ENCODE measurements at places on chromosomes 6 and 20.

DNA sequence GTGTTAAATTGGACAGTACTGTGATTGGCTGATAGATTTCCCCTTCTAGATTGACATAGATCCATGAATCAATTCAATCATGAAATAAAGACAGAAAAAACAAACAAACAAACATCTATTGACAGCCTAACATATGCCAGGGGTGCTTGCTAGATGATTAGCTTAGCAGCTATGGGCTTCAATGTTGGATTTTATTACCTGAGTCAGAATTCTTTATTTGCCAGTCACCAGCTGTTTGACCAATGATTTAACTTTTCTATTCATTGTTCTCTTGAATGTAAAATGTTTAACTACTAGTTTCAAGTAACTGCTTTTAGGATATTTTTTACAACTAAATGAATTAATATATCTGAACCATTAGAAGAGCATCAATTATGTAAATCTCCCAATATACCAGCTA lies 901.3 kb upstream of the CITED2 start:
- DNase-seq, result no peak

- DNase-seq, result no peak
Observed at GRCh38 chr20:60268491-60268890, 310.3 kb downstream of the CDH26 start.

DNA sequence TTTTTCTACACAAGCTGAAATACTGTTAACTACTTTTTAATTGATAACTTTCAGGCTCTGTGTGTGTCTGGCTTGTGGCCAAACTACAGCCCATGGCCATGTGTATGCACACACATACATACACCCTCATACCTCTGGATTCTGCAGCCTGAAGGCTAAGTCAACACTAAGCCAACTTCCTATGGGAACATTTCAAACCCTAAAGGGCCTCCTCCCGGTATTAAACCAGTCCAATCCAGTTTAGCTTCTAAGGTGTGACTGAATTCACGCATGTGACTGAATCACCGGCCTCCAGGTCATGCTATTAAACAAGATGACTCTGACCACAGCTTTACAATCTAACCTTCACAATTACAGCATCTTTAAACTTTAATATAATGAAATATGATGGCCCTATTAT lies 20.7 kb upstream of the DST start:
- no peak for DNase-seq

DNA sequence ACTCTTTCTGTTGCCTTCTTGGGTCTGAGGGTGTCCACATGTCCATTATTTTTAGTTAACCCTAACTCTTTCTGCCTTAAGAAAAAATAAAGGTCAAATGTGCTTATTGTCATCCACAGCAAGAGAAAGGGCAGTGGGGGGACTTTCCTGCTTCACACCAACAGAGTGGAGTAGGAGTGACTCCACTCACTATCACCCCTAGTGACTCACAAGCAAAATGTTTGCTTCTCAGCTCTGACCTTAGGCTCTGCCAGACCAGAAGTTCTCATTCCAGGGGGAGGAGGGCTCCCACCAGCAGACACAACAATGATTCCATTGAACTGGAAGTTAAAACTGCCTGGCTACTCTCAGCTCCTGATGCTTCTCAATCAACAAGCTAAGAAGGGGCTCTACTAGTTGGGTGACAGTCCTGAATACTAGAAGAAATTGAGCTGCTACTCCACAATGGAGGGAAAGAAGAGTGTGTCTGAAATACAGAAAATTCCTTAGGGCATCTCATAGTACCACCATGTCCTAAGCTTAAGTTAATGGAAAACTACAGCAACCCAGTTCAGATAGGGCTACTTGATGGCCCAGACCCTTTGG lies 83.9 kb upstream of the AFDN start:
- no peak for DNase-seq

DNA sequence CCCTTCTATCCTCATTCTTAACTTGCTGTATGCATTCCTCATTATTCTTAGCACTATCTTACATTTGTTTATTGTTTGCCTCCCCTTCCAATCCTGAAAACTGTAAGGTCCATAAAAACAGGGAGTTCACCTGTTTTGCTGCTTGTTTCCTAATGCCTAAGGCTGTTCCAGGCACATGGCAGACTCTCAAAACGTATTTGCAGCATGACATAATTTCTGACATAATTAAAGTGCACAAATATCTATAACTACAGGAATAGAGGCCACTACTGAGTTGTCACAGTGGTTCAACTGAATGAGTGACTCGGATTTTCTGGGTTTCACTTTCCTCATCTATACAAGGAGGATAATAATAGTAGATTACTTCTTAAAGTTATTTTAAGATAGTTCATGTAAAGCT lies 83.0 kb downstream of the HFE start:
- no peak for DNase-seq

Measured in NCI-H524 treated with DMSO at 0.1 percent for 48 hours (cell line).